ENCODE measurements at places on chromosomes 1 and 21. TPM values are rescaled to one million over a fixed set of nuclear protein-coding genes. Genes with fewer than 3 reads are reported as not detected.

GRCh38 chr1:159429074-159429861 is 2.7 kb upstream of the OR10J4 start:
- H3K4me1 ChIP-seq: peaks cover 14% of the 10 kb centered on the region
- peak overlapping the region; percentile 84 for H3K27ac ChIP-seq
- no peaks in the 10 kb centered on the region for H3K36me3 ChIP-seq
- H3K4me3 ChIP-seq: no peak overlapping the region
- DNase-seq: no peak

- H3K4me3 ChIP-seq: no peak overlapping the region
- no peak for DNase-seq
- no peaks in the 10 kb centered on the region for H3K27me3 ChIP-seq
- no peaks in the 10 kb centered on the region for H3K36me3 ChIP-seq
Observed at GRCh38 chr1:96538111-96538641, 183.4 kb upstream of the PTBP2 start.

- H3K27me3 ChIP-seq: peaks cover 44% of the 10 kb centered on the region
- H3K36me3 ChIP-seq: no peaks in the 10 kb centered on the region
- no peak overlapping the region for H3K27ac ChIP-seq
- no peak overlapping the region for H3K4me3 ChIP-seq
- no peaks in the 10 kb centered on the region for H3K4me1 ChIP-seq
Observed at GRCh38 chr1:207633226-207633625, 11.7 kb upstream of the CR1L start.

DNA sequence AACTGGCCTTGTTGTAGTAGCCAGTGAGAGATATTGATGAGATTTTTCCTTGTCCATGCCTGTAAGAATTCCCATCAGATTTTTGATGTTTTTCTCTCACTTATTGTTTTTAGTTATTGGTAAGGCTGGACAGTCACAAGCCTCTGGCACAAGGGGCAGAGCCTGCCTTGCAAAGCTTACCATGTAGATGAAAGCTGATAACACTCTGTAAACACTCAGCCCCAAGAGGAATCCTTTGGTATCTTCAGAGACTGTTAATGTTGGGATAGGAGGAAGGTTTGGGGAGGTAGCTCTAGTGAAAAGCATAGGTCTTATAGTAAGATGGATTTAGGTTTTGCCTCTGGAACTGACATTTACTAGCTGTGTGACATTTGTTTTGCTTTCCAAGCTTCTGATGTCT is 37.7 kb downstream of the MARK1 start:
- H3K27ac ChIP-seq: no peak overlapping the region
- H3K27me3 ChIP-seq: no peaks in the 10 kb centered on the region
- H3K36me3 ChIP-seq: no peaks in the 10 kb centered on the region

DNA sequence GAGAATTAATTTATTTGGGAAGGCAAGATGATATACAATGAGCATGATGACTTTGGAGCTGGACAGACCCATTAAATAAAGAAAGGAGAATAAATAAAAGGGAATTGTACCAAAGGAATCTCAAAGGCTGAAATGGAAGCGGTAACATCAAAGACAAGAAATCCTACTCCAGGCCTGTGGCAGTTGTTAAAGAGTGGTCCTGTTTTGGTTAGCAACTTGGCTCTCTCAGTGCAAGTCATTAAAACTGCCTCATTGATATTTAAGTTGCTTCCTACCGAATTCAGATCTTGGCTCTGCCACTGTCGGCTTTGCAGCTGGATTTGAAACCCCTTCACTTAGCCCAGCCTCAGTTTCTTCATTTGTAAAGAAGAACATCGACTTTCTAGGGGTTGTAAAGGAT is 10.1 kb downstream of the TGFB2 start:
- H3K4me1 ChIP-seq: peaks cover 91% of the 10 kb centered on the region
- H3K27ac ChIP-seq: peak overlapping the region; percentile 23
- no peak overlapping the region for H3K4me3 ChIP-seq
- H3K27me3 ChIP-seq: no peaks in the 10 kb centered on the region

- H3K4me1 ChIP-seq: peaks cover 13% of the 10 kb centered on the region
- H3K4me3 ChIP-seq: no peak overlapping the region
- H3K36me3 ChIP-seq: no peaks in the 10 kb centered on the region
- no peaks in the 10 kb centered on the region for H3K27me3 ChIP-seq
- no peak overlapping the region for H3K27ac ChIP-seq
Observed at GRCh38 chr1:240188139-240188538, 96.5 kb downstream of the FMN2 start.

GRCh38 chr1:147245586-147246021 is 3.1 kb downstream of the CHD1L start:
- no peaks in the 10 kb centered on the region for H3K36me3 ChIP-seq
- H3K4me3 ChIP-seq: no peak overlapping the region
- no peak for DNase-seq
- no peaks in the 10 kb centered on the region for H3K27me3 ChIP-seq
- no peak overlapping the region for H3K27ac ChIP-seq
- peaks cover 49% of the 10 kb centered on the region for H3K4me1 ChIP-seq

DNA sequence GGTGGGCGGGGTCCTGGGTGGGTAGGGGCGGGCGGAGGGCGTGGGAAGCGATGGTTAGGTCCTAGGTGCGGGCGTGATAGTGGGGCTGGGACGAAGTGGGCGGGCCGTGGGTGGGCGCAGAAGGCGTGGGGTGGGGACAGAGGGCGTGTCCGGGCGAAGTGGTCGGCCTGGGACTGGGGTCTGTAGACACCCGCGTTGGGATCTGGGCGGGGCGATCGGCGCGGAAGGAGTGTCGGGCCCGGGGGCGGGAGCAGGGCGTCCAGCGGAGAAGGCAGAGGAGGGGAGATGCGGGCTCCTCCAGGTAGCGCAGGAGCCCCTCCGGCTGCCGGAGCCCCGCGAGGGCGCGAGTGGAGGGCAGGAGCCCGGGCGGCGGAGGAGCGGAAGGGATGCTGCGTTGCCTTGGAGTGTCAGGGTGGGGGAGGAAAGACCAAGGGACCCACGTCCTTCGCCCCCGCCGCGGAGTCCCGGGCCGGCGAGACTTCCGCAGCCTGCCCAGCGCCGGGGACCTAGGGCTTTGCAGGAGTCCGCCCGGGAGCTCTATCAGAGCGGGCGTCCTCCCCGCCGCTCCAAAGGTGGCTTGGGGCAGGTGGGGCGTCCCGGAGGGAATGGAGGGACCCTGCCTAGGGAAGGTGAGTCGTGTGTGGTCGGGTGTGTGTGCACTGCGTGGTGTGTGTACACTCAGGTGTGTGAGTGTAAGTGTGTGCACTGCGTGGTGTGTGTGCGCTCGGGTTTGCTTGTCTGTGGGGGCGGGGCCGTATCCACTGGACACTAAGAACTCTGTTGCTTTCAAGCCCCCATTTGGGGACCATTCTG is 27.0 kb upstream of the PRSS38 start:
- no peak for DNase-seq
- peaks cover 23% of the 10 kb centered on the region for H3K4me1 ChIP-seq
- H3K4me3 ChIP-seq: peak overlapping the region; percentile 70
- no peak overlapping the region for H3K27ac ChIP-seq
- H3K27me3 ChIP-seq: no peaks in the 10 kb centered on the region

GRCh38 chr1:71351438-71351837 is 270.6 kb upstream of the ZRANB2 start:
- no peak overlapping the region for H3K27ac ChIP-seq
- H3K27me3 ChIP-seq: no peaks in the 10 kb centered on the region
- DNase-seq: no peak
- H3K4me3 ChIP-seq: no peak overlapping the region

GRCh38 chr1:165056914-165057313 is 299.6 kb downstream of the LMX1A start:
- H3K4me3 ChIP-seq: no peak overlapping the region
- H3K4me1 ChIP-seq: no peaks in the 10 kb centered on the region
- no peaks in the 10 kb centered on the region for H3K36me3 ChIP-seq
- H3K27ac ChIP-seq: no peak overlapping the region

GRCh38 chr1:25206201-25206600 is 26.1 kb downstream of the SYF2 start:
- no peaks in the 10 kb centered on the region for H3K36me3 ChIP-seq
- H3K27ac ChIP-seq: no peak overlapping the region
- no peak for DNase-seq
- peaks cover 14% of the 10 kb centered on the region for H3K27me3 ChIP-seq
- H3K4me1 ChIP-seq: peaks cover 5% of the 10 kb centered on the region

GRCh38 chr1:162755306-162755705 is 35.2 kb upstream of the HSD17B7 start:
- peaks cover 3% of the 10 kb centered on the region for H3K4me1 ChIP-seq
- peaks cover 9% of the 10 kb centered on the region for H3K36me3 ChIP-seq

- H3K27me3 ChIP-seq: no peaks in the 10 kb centered on the region
- no peak overlapping the region for H3K4me3 ChIP-seq
- no peaks in the 10 kb centered on the region for H3K36me3 ChIP-seq
- no peak overlapping the region for H3K27ac ChIP-seq
- H3K4me1 ChIP-seq: peaks cover 2% of the 10 kb centered on the region
Observed at GRCh38 chr21:34606051-34606450, 8.9 kb downstream of the RCAN1 start.

- H3K27me3 ChIP-seq: no peaks in the 10 kb centered on the region
- no peak overlapping the region for H3K27ac ChIP-seq
- no peak for DNase-seq
- peaks cover 3% of the 10 kb centered on the region for H3K4me1 ChIP-seq
Observed at GRCh38 chr1:103514920-103515503, 10.5 kb upstream of the RNPC3 start.

GRCh38 chr1:180166436-180166800 is 11.7 kb downstream of the QSOX1 start:
- DNase-seq: no peak
- peak overlapping the region; percentile 41 for H3K27ac ChIP-seq
- no peak overlapping the region for H3K4me3 ChIP-seq
- H3K27me3 ChIP-seq: no peaks in the 10 kb centered on the region
- peaks cover 8% of the 10 kb centered on the region for H3K36me3 ChIP-seq

GRCh38 chr1:61496501-61496900 is 228.4 kb downstream of the TM2D1 start:
- no peak overlapping the region for H3K27ac ChIP-seq
- no peak for DNase-seq
- H3K36me3 ChIP-seq: no peaks in the 10 kb centered on the region
- no peaks in the 10 kb centered on the region for H3K27me3 ChIP-seq
- no peak overlapping the region for H3K4me3 ChIP-seq

DNA sequence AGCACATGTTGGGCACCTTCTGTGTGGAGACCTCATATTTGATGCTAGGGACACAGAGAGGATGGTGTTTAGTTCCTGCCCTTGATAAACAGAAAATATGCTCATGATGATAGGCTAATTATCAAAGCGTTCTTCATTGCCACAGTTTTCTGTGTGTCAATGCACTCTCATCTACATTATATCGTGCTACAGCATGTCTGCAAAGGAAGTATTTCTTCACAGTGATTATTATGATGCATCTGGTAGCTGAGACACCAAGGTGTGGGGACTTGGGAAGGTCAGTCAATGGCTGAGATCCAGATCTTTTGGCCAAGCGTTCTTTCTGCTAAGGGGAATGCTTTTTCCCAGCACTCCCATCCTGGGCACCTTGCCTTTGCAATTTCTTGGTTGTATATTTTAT is 321.2 kb downstream of the PBX1 start:
- H3K36me3 ChIP-seq: no peaks in the 10 kb centered on the region
- no peak for DNase-seq
- H3K4me1 ChIP-seq: no peaks in the 10 kb centered on the region
- H3K27me3 ChIP-seq: peaks cover 10% of the 10 kb centered on the region
- no peak overlapping the region for H3K4me3 ChIP-seq
- no peak overlapping the region for H3K27ac ChIP-seq

DNA sequence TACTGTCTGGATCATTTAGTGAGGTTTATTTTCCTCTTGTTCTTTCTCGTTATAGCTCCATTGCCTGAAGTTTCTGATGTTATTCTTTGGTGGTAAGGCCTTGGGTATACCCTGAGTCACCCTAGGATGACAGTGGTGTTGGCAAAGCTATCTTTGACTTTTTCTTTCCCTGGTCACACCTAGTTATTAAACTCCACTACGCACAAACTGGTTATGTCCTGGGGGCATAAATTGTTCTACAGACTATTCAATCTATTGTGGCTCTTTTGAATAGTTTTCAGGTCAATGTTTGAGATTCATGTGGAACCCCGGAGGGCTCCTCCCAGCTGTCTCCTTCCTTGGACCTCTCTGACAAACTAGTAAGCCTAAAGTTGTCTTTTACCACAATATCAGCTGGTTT is 157.7 kb downstream of the SLC35F3 start:
- no peak overlapping the region for H3K27ac ChIP-seq
- H3K4me1 ChIP-seq: peaks cover 2% of the 10 kb centered on the region
- no peaks in the 10 kb centered on the region for H3K36me3 ChIP-seq
- DNase-seq: no peak
- peaks cover 8% of the 10 kb centered on the region for H3K27me3 ChIP-seq

DNA sequence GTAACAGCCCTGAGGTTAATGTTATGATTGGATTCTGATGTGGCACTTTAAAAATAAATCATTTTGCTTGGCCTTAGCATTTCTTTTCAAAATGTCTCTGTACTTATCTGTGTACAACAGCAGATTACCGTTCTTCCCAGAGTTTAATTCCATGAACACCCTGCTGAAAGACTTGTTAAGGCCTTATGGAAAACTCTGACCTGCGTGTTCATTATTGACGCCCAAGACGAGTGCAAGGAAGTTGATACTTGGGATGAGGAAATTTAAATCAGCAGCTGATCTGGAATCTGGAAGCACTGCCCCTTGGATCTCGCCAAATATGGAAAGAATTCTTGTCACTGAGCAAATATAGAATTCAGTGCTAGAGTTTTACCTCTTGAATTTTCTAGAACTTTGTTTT is 6.7 kb downstream of the ERG start:
- no peak overlapping the region for H3K4me3 ChIP-seq
- DNase-seq: no peak
- H3K27ac ChIP-seq: peak overlapping the region; percentile 59
- H3K36me3 ChIP-seq: peaks cover 3% of the 10 kb centered on the region
- H3K4me1 ChIP-seq: peaks cover 87% of the 10 kb centered on the region

- no peaks in the 10 kb centered on the region for H3K27me3 ChIP-seq
- peaks cover 93% of the 10 kb centered on the region for H3K4me1 ChIP-seq
- H3K36me3 ChIP-seq: peaks cover 6% of the 10 kb centered on the region
- peak overlapping the region; percentile 92 for H3K27ac ChIP-seq
- H3K4me3 ChIP-seq: no peak overlapping the region
Observed at GRCh38 chr1:63813829-63814277, 40.0 kb downstream of the ROR1 start.

DNA sequence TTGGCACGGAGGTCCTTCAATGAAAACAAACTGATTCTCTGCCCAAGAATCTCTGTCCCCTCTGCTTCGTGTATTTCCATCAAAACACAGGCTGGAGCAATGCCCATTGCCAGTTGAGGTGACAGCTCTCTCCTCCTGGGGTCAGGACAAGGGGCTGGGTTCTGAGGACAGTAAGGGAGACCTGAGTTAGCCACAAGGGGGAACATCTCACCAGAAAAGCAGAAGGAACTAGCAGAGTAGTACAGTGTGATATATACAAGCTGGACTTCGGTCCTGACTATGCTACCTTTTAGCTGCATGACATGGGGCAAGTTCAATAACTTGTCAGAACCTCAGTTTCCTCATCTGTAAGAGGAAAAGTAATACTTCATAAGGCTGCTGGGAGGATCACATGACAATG is 50.3 kb downstream of the SYT2 start:
- no peak for DNase-seq
- H3K4me1 ChIP-seq: no peaks in the 10 kb centered on the region
- no peaks in the 10 kb centered on the region for H3K36me3 ChIP-seq
- peaks cover 67% of the 10 kb centered on the region for H3K27me3 ChIP-seq
- H3K4me3 ChIP-seq: no peak overlapping the region
- H3K27ac ChIP-seq: no peak overlapping the region

PLCH2 gene
- total RNA-seq: 3.2 TPM

CRTC2 gene
- total RNA-seq: 30.9 TPM

FASLG gene
- total RNA-seq: not detected

FCGR2B gene
- not detected for total RNA-seq

MYOG gene
- total RNA-seq: not detected

MIXL1 gene
- 0.17 TPM for total RNA-seq

MASP2 gene
- not detected for total RNA-seq

STUM gene
- total RNA-seq: not detected

ABL2 gene
- total RNA-seq: 29.9 TPM

PRRX1 gene
- 224 TPM for total RNA-seq

KRTAP21-2 gene
- total RNA-seq: not detected

All from chondrocyte (in vitro differentiated cells).